ENCODE measurements at places on chromosomes 4 and X.

DNA sequence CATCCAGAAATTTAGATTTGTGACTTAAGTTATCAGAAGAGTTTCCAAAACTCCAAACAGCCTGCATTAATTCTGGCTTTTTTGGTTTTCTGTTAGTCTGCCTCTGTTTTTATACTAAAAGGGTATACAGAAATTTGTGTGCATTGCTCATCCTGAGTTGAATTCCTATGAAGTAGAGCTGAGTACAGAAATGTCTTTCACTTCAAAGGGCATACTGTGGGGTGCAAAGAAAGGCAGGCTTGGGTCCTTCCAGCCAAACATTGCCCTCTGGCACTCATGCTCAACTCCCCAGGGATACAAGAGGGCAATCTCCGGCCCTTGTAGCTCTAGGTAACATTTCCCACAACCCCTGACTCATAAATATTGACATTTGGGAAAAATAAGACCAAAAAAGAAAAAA is 27.6 kb upstream of the TMEM184C start:
- no peak for DNase-seq

GRCh38 chrX:103565752-103566151 is 19.6 kb upstream of the TCEAL4 start:
- DNase-seq, result no peak

GRCh38 chr4:55269995-55270394 is 76.0 kb upstream of the SRD5A3 start:
- DNase-seq, result no peak

GRCh38 chrX:24285082-24285481 is 28.8 kb downstream of the SUPT20HL2 start:
- no peak for DNase-seq

- no peak for DNase-seq
Measured at GRCh38 chr4:37978248-37978924, 18.2 kb downstream of the PTTG2 start.

GRCh38 chr4:141635736-141636081 is 674 bp upstream of the IL15 start:
- no peak for DNase-seq

DNA sequence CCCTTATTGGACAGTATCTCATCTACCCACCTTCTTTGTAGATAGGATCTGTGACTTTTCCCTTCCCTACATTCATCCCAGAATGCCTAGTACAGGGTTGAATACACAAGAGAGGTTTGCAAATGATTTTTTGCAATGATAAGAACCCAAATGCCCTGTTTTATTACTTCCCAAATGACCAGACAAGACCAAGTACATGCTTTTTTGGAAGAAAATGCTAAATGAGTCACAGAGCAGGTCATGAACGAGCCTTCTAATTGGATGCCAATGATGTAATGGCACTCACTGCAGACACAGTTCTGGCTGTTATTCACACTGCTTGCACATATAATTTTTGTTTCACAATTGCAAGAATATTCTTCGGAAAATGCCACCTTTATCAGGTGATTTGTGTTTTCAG is 17.8 kb upstream of the GABRQ start:
- DNase-seq, result no peak

GRCh38 chr4:148007314-148007760 is 275.4 kb downstream of the ARHGAP10 start:
- no peak for DNase-seq

GRCh38 chr4:17018013-17018412 is 119.6 kb upstream of the LDB2 start:
- no peak for DNase-seq

DNA sequence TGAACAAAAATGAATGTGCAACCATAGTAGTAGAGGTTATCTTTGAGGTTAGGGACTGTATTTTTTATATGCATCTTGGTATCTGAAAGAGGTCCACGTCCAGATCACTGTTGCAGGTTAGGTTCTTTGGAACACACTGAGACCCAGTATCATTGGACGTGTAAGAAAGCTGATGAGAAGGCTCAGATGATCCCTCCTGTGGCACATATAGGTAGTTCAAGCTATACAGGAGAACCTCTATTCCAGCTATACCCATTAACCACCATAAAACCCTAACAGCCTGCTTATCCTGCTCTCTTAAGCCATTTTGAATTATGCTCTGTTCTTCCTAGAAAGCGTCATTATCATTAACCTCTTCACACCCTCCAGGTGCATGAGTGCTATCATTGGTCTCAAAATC is 930.7 kb upstream of the HS3ST1 start:
- DNase-seq, result no peak

GRCh38 chr4:75141162-75141561 is 208.2 kb downstream of the PARM1 start:
- DNase-seq, result no peak

DNA sequence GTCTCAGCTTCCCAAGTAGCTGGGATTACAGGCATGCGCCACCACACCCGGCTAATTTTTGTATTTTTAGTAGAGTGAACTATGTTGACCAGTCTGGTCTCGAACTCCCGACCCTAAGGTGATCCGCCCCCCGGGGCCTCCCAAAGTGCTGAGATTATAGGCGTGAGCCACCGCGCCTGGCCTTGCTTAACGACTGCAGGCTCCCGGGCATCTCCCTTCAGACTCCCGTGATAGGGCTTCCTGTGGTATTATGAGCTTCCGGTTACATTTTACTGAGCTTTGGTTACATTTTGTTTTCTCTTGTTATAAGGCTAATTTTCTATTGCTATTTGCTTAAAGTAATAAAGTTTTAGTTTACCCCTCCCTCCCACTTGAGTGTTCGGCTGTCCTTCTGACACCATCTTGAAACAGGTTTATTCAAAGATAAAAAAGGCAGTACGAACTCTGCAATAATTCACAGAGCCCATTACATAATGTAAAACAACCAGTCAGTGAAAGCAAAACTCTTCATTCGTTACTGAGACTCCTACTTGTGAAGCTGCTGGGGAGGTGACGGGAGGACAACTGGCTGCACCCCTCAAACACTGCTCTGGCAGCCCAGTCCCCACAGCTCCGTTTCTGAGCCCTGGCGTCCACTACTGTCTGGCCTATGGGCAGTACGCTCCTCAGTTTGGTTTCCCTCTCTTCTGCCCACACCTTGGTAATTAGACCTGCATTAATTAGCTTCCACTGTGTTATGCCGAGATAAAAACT is 795.7 kb upstream of the SLIT2 start:
- no peak for DNase-seq

- DNase-seq, result no peak
Measured at GRCh38 chr4:56410247-56411062, 23.2 kb upstream of the AASDH start.

DNA sequence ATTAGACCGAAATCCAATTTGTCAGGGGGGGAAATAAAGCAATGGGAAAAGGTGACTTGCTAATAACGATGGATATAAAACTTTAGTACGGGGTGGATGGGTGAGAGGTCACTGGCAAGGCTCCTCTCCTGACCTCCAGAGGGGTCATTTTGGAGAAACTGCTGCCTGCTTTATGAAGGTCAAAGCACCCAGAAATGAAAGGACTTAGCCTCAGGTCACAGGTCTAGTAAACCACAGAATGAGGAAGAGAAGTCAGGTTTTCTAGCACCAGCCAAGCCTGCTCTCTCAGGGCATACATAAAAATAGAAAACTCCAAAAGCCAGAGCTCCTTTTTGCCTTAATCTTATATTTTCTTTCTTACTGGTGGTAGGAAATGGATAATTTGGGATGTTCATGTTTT is 134.2 kb downstream of the SHROOM3 start:
- no peak for DNase-seq

DNA sequence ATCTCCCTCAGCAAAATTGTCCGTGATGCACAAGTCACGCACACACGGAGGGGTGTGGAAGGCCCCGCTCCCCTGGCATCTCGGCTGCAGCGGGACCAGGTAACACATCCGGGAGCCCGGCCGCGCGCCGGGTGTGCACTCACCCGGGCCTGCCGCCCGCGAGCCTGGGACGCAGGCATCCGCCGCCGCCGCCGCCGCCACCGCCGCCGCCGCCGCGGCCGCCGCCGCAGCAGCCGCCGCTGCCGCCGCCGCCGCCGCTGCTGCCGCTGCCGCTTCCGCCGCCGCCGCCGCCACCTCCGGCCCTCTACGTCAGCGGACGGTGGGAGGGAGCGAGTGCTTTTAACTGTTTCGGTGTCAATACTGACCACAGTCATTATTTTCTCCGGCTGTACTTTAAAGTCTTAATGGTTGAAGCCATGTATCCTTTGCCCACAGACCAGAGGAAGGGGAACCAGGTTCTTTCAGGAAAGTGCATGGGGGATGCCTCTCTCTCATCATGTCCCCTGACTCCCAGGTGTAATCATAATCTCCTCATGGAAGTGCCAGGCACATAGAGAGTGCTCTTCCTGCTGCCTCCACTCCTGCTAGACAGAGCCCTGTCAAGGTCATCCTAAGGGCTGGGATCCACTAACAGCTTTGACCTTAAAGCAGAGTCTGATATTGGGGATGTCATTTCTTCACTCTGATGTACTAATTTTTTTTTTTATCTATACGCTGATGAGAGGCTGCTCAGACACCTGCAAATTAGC is 38.0 kb downstream of the MAGEE2 start:
- peak; percentile 16 for DNase-seq

DNA sequence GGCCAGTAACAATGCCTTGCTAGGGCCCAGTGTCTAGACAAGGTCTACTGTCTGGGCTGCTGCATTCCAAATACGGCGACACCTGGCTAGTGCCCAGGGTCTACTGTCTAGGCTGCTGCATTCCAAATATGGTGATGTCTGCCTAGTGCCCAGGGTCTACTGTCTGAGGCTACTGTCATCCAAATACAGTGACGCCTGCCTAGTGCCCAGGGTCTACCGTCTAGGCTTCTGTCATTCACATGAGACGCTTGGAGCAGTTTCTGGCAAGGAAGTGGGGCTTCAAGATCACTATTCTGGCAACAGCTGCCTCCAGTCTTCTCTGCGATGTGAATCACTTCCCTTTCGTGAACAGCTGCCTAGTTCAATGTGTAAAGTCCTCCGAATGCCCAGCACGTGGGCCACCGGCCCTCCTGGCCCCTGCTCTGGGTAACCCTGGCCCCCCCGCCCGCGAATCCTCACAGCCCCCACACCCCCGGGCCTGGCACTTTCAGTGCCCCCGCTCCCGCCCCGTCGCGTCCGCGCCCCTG is 12.7 kb downstream of the ACOX3 start:
- no peak for DNase-seq

DNA sequence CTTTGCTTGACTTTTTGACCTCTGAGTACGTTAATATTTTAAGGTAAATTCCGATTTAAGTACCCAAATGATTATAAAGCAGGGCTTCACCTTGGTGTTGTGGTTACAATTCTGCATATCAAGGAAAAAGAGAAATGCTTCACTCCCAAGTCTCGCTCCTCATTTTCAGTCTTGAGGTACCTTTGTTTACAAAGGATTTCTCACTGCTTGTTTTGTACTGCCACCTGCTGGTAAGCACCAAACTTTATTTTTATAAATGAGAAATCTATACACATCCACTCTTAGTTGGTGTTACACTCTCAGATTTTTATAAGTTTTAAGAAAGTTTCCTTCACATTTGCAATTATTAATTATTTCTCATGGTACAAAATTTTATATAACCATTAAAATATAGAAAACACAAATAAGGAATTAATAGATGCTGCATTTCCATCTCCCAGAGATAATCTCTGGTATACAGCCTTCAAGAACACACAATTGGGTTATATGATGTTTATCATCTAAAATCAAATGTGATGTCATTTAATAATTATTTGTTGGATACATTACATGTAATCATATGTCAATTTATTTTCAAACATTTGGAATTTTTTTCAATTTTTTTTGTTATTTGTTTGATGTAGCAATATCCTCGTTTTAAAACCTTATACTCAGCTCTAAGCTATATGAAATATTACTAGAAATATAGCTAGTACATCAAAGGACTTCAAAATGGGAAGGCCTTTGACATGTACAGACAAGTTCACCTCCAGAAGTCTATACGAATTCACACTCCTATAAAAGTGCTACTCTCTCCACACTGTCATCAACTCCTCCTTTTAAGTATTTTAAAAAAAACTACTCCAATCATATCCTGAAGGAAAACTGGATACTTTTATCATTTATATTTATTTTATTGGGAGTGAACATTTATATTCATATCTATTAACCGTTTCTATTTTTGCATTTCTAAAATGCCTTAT is 179.9 kb downstream of the KCNIP4 start:
- DNase-seq, result no peak

DNA sequence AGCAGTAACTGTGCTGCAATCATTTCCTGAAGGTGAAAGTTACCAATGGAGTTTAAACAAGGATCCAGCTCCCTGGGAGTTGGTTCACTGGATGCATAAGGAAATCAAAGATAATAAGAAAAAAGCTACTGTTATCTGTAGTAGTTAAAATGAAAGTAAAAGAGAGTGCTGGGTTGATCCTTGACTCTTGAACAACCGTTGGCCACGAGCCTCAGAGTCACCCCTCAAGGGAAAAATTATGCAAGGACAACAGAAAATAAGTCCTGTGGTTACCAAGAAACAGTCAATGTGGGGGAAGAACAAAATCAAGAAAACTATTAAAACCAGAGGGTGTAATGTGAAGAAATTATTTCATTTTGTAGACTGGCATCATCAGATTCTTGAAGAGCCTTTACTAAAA is 49.7 kb upstream of the DDIT4L start:
- no peak for DNase-seq
